Mucosa of gallbladder (tissue), 1 donor: ENCODE measurements at places on chromosomes 5 and 9. TPM values are rescaled to one million over a fixed set of nuclear protein-coding genes. Genes with fewer than 3 reads are reported as not detected.

The ZCCHC9 gene
- 26.8 TPM for total RNA-seq

The CDC20B gene
- 0.20 TPM for total RNA-seq

The SH3TC2 gene
- total RNA-seq, result 2.7 TPM

The SLC34A3 gene
- 0.49 TPM for total RNA-seq

The ADCY2 gene
- total RNA-seq, result 2.4 TPM

The CD74 gene
- total RNA-seq, result 1,336 TPM

The SH3RF2 gene
- 106 TPM for total RNA-seq

The TAF11L9 gene
- not detected for total RNA-seq
